Kidney tubule cell (primary cell): ENCODE measurements at places on chromosomes 1 and 21.

GRCh38 chr1:40096977-40097782 is at the start of gene PPT1:
PPT1 (minus strand) TSS chr1:40097252; CDS start chr1:40097238, 14 bp downstream.
- DNase-seq: peak; percentile 72

DNA sequence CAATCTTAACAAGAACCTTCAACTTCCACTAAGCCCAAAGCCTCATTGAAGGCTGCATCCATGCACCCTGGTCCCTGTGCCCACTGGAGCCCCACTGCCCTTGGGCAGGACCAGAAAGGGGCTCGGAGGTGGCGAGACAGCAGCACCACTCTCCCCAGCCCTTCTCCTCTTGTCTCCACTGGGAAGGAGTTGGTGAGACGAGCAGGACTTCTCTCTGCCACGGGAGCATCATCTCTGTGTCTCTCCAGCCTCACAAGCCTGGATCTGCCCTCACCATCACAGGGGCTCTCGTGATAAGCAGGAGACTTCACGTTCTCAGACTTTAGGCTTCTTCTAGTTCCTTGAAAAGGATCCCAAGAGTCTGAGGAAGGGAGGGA is 7.2 kb upstream of the ETV3L start:
- DNase-seq: no peak

DNA sequence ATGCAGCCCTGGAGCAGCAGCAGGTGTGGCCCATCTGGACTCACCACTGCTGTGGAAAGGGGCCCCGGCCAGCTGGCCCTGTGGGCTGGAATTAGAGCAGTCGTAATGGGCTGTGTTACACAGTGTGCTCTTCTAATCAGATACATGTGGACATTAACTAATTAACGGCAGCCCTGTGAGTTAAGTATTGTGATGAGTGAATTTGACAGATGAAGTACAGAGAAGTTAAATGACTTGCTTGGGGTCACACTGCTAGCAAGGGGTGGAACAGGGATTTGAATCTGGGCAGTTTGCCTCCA is 58.6 kb downstream of the MDM4 start:
- no peak for DNase-seq

DNA sequence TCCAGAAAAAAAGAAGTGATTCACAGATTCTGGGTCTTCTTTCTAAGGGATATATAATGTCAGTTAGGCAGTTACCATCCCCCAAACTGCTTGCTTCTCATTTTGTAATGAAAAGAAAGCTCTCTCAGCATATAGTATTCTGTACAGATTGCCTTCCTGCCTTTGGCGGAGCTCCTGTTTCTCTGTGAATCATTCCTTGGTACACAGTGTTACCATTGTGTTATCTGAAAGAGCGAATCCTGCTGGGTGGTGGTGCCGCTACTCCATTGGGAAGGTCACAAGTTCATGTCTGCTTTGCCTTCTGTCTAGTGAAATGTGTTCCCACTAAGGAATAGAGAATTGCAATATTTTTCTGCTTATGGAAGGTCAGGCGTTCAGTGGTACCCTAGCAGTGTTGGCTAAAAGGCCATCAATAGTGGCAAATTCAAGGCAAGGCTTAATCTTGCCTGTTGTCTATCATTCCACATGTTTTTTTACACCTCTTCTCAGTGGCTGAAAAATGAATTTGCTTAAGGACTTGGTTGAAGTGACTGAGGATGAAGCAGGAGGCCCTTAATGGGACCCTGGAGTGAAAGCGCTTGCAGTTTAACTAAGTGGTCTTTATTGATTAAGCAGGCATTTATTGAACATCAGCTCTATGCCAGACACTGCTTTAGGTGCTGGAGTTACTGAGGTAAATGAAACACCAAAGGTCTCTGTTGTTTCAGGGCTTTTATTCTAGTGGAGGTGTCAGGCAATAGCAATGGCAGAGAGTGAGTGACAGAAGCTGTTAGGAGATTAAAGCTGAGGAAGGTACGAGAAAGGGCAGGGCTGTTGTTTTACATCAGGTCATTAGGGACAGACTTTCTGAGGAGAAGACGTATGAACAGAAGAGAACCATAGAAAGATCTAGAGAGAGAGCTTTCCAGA is 186.7 kb downstream of the PDE4B start:
- no peak for DNase-seq

- DNase-seq: peak; percentile 12
Observed at GRCh38 chr1:223403184-223403815, 10.1 kb downstream of the CCDC185 start.

- no peak for DNase-seq
Observed at GRCh38 chr1:78334952-78335351, 155.8 kb upstream of the PTGFR start.

- no peak for DNase-seq
Observed at GRCh38 chr1:177648138-177648537, 321.7 kb downstream of the SEC16B start.
